Activated CD4-positive, alpha-beta T cell treated with anti-CD3 and anti-CD28 coated beads, Interleukin-10, Interleukin-2, amounts not matched to agents 100 ng/mL and 50 ng/mL, durations not matched to agents 16 hours and 8 hours (primary cell): ENCODE measurements at places on chromosomes 6 and 20.
A peak's percentile ranks its signal among the peaks of the same experiment; 100 is the strongest.

DNA sequence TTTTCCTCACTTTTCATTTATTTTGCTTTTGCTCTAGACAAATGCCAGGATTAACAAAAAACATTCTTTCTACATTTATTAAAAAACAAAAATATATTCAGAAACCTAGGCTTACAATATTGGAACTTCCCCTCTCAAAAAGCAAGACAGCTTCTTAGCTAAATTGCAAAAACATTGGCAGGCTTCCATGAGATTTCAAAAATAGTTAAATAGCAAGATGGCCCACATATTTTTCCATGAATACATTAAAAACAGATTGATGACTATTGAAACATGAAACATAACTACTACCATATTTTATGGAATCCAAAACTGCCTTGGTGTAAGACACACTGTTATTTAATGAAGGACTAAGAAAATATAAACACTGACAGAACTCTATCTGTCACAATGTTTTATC lies 92.0 kb downstream of the LY86 start:
- no peak for DNase-seq

GRCh38 chr6:33906439-33906838 lies 102.6 kb upstream of the MLN start:
- no peak for DNase-seq

GRCh38 chr6:73784726-73785505 lies 88.9 kb downstream of the CD109 start:
- no peak for DNase-seq

DNA sequence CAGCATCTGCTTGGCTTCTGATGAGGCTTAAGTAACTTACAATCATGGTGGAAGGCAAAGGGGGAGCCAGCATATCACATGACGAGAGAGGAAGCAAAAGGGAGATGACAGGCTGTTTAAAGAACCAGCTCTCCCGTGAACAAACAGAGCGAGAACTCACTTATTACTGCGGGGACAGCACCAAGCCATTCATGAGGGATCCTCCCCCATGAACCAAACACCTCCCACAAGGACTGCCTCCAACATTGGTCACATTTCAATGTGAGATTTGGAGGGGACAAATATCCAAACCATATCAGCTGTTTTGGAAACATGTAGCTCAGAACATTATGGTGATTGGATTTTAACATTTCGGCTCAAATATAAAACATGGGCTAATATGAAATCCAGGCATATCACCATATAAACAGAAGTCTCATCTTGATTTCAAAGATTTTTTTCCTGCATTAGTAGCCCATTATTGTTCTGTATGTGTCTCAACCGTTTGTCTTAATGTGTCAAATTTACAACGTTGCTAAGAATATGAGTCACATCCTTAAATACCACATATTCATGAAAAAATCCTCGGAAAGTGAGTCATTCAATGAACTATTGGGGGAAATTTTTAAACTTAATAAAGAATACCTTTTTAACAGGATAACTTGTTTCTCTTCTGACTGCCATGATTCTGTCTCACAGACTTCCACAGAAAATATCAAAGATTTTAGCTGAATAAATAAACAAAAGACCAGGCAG lies 894.3 kb downstream of the TFAP2A start:
- peak; percentile 44 for DNase-seq

- no peak for DNase-seq
Observed at GRCh38 chr6:7106215-7106751, 1.5 kb upstream of the RREB1 start.

- no peak for DNase-seq
Observed at GRCh38 chr6:62670490-62671223, 384.6 kb upstream of the KHDRBS2 start.

GRCh38 chr20:22429175-22430153 lies 154.9 kb downstream of the FOXA2 start:
- DNase-seq, result no peak

- DNase-seq, result no peak
Observed at GRCh38 chr6:77368660-77369313, 94.5 kb downstream of the HTR1B start.

GRCh38 chr20:40519918-40520317 lies 169.1 kb downstream of the MAFB start:
- no peak for DNase-seq

GRCh38 chr6:343960-344815 lies 47.4 kb upstream of the IRF4 start:
- no peak for DNase-seq

- no peak for DNase-seq
Observed at GRCh38 chr20:54491506-54491905, 16.1 kb downstream of the DOK5 start.

- no peak for DNase-seq
Observed at GRCh38 chr20:9330151-9330550, 184.2 kb upstream of the LAMP5 start.

DNA sequence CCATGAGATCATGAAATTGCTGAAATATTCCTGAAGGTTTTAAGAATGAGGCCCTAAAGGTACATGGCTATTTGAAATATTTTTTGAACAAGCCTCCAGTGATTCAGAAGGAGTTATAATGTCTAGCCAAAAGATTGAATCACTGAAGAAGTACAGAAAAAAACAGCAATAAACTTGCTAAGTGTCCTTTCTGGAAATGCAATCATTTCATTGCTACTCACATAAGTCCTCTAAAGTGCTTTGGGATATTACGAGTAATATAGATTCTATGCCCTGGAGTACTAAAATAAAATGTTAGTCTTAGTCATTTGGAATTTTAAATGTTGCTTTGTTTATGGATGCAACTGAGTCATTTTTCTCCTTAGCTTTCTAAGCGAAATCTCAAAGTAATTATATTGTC lies 32.7 kb downstream of the CENPW start:
- DNase-seq, result no peak

DNA sequence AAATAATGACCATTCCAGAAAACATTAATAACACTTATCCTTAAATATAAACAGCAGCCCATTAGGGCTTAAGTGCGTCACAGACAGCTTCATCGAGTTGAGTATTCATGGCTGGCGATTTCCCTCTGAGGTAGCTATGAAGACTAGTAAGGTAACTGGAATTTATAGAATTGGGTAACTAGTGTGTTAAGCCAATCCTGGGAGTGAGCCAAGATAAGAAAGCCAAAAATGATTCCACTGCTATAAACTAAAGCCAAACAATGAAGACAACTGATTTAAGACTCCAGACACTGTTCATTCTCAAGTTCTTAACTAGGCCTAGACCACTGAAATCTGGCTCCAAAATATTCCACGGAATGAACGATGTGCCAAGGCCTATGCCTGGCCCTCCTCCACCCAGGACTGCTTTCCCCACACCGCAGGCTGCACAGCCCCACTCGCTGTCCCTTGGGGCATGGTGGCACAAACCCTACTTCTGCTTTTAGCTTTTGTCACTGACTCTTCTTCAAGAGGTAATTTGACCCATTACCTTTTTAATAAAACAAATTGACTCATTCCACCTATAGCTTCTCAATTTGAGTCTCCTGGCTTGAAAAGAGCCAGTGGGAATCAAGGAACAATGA lies 66.0 kb downstream of the BLOC1S5 start:
- no peak for DNase-seq

GRCh38 chr20:59223750-59224149 lies 60.1 kb downstream of the ZNF831 start:
- no peak for DNase-seq

DNA sequence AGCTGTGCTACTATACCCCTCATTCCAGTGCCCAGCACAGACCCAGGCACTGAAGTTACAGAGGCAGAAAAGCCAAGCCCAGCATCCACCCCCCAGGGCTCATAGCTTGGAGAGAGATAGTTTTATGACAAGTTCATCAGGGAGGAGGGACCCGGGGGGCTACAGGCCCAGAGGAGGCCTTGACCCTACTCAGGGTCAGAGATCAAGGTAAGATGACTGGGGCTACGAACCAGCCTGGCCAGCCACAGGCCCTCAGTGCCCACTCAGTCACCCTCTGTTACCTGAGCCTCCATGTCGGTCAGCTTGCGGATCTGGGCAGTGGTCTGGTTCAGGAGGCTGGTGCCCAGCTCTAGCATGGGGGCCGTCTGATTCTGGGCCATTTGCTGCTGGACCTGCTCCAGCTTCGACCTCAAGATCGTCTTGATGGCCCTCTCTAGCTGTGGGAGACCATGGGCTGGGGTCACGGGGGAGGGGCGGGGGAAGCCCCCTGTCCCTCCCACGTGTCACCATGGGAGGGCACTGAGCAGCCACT lies 26.1 kb downstream of the ANGPT4 start:
- no peak for DNase-seq
